ENCODE measurements at places on chromosomes 3 and 15.

DNA sequence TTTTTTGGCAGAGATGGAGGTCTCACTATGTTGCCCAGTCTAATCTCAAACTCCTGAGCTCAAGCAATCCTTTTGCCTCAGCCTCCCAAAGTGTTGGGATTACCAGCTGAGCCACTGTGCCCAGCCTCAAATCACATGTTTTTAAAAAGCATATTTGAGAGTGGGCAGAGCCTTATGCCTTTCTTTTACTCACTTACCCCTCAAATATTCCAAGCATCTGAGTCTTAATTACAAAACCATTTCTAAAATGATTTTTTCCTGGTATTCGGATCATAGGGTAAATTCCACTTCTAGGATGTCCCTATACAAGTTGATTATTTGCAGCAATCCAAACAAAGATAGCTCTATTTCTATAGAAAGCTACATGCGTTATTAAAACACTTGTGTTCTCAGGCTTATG, 106.1 kb downstream of the RFTN1 start:
- peaks cover 10% of the 10 kb centered on the region for H3K4me1 ChIP-seq
- H3K27ac ChIP-seq = no peak overlapping the region
- peaks cover 2% of the 10 kb centered on the region for H3K36me3 ChIP-seq

GRCh38 chr3:77460326-77460725, 420.4 kb downstream of the ROBO2 start:
- DNase-seq = no peak
- H3K4me3 ChIP-seq = no peak overlapping the region
- no peak overlapping the region for H3K27ac ChIP-seq
- H3K4me1 ChIP-seq = no peaks in the 10 kb centered on the region

DNA sequence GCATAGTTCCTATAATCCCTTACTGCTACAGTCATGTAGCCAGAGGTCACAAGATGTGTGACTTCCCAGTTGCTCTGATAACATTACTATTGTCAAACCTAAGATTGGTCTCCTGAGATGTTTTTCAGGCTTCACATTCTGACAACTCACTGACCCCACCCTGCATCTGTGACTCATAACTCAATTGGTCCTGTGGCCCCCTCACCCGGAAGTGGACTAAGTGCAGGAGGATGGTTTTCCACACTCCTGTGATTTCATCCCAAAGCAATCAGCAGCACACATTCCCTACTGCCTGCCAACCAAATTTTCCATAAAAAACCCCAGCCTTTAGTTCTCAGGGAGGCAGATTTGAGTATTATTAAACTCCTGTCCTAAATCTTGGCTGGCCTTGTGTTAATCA, 564.9 kb upstream of the ZNF385D start:
- no peak overlapping the region for H3K27ac ChIP-seq
- H3K36me3 ChIP-seq = no peaks in the 10 kb centered on the region
- no peaks in the 10 kb centered on the region for H3K4me1 ChIP-seq

- H3K36me3 ChIP-seq = peaks cover 10% of the 10 kb centered on the region
- no peak overlapping the region for H3K4me3 ChIP-seq
- no peak overlapping the region for H3K27ac ChIP-seq
- peaks cover 19% of the 10 kb centered on the region for H3K27me3 ChIP-seq
Observed at GRCh38 chr3:16487511-16488175, 25.9 kb downstream of the RFTN1 start.

DNA sequence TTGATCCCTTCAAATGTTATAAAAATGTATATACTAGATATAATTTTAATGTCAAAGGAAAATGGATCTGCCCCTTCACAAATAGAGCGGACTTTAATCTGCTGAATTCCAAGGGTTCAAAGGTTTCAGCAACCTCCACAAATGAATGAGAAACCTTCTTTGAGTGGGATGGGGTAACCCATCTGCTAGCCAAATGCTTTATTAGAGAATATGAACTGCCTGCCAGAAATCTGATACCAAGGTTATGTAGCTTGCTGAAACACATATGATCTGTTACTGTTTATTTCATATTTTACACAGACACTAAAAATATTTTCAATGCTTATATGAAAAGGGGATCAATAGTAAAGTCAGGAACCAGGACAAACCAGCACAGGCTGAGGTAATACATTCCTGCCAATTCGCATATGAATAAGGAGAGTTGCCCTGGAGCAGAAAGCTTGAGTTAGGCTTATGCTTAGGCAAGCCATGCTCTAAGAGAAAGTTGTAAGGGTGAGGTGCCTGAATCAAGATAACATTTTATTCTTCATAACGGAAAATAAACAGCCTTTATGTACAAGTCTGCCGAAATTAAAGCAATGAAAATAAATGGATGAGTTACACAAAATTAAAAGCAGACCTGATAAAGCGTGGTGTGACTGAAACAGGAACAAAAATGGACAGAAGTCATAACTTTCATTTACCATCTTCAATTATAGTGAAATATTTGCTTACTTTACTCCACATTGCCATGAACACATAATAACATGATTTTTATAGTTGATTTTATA, 26.5 kb downstream of the PLOD2 start:
- H3K4me3 ChIP-seq = no peak overlapping the region
- no peaks in the 10 kb centered on the region for H3K4me1 ChIP-seq
- no peak overlapping the region for H3K27ac ChIP-seq
- no peaks in the 10 kb centered on the region for H3K36me3 ChIP-seq
- H3K27me3 ChIP-seq = no peaks in the 10 kb centered on the region
- DNase-seq = no peak

- H3K4me3 ChIP-seq = no peak overlapping the region
- H3K36me3 ChIP-seq = peaks cover 5% of the 10 kb centered on the region
- DNase-seq = no peak
- H3K4me1 ChIP-seq = no peaks in the 10 kb centered on the region
Observed at GRCh38 chr3:52827441-52827840, 3.0 kb downstream of the ITIH4 start.

DNA sequence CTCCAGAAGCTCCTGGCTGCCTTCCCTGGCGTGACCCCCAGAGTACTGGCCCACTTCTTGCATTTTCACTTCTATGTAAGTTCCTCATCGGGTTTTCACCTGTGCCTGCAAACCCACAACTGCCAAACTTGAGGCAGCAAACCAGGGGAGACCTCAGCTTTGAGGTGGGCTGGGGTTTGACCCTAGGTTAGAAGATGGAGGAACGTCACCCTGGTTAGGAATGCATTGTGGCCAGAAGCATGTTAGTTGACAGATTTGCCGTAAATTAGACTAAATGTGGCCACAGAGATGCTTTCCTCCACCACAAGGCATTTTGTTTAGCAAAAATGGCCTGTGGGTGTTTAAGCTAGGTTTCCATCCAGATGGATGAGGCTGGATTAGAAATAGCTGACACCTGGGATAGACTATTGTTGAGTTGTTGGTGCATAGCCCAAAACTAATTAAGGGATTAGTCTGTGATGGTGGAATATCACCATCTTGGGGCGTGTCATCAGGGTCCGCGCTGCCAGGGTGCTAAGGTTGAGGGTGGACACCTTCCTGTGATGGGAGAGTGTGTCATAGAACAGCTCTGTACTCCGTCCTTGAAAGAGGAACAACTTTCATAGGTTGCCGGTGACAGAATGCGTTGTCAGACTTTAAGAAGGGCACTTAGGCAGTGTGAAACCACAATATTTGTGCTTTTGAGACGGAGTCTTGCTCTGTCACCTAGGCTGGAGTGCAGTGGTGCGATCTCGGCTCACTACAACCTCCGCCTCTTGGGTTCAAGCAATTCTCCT, 3.6 kb downstream of the NISCH start:
- peaks cover 35% of the 10 kb centered on the region for H3K4me1 ChIP-seq
- DNase-seq = no peak
- peaks cover 8% of the 10 kb centered on the region for H3K36me3 ChIP-seq
- peak overlapping the region; percentile 48 for H3K27ac ChIP-seq

- peaks cover 9% of the 10 kb centered on the region for H3K4me1 ChIP-seq
- DNase-seq = peak; percentile 28
- H3K27ac ChIP-seq = peak within 1 kb of the TSS; percentile 58
- H3K4me3 ChIP-seq = peak within 1 kb of the TSS; percentile 94
- no peaks in the 10 kb centered on the region for H3K36me3 ChIP-seq
- peaks cover 14% of the 10 kb centered on the region for H3K27me3 ChIP-seq
Observed at GRCh38 chr3:149657926-149658743, at the start of gene WWTR1. Gene WWTR1, minus strand, starts transcription at chr3:149658025. Its CDS starts 719 bp downstream, at chr3:149657306.

DNA sequence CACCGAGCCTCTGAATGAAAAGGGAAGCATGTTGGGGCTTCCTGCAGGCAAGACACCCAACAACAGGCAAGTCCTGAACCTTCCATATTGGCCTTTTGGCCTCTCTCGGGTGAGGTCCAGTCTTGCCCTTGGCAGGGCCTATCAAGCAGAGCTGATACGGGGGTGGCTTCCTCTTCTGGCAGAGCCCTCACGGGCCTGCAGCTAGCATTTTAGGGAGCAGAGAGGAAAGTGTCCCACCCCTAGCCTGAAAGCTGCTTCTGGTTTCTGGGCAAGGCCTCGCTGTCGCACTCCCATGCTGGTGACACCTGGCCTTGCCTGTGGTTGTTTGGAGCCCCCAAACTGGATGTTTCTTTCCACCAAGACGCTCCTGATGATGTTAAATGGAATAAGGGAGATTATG, 31.8 kb upstream of the CTSH start:
- peaks cover 36% of the 10 kb centered on the region for H3K4me1 ChIP-seq
- H3K27ac ChIP-seq = peak overlapping the region; percentile 94
- no peak overlapping the region for H3K4me3 ChIP-seq
- no peaks in the 10 kb centered on the region for H3K36me3 ChIP-seq

DNA sequence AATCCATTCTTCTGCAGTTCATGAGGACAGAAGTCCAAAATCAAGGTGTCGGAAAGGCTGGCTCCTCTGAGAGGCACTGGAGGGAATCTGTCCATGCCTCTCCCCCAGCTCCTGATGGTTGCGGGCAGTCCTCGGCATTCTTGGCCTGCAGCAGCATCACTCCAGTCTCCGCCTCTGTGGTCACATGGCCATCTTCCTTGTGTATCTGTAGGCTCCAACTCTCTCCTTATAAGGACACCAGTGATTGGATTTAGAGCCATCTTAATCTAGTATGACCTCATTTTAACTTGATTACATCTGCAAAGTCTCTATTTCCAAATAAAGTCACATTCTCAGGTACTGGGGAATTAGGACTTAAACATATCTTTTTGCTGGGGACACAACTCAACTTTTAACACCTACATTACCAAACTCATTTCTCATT, 56.0 kb upstream of the FLNB start:
- H3K4me1 ChIP-seq = no peaks in the 10 kb centered on the region
- H3K36me3 ChIP-seq = no peaks in the 10 kb centered on the region
- H3K27me3 ChIP-seq = no peaks in the 10 kb centered on the region
- no peak overlapping the region for H3K4me3 ChIP-seq
- H3K27ac ChIP-seq = no peak overlapping the region
- no peak for DNase-seq

- no peak overlapping the region for H3K4me3 ChIP-seq
- H3K27me3 ChIP-seq = peaks cover 8% of the 10 kb centered on the region
- no peak overlapping the region for H3K27ac ChIP-seq
- H3K4me1 ChIP-seq = peaks cover 4% of the 10 kb centered on the region
- no peaks in the 10 kb centered on the region for H3K36me3 ChIP-seq
Observed at GRCh38 chr3:53806182-53807116, 39.8 kb downstream of the CHDH start.

DNA sequence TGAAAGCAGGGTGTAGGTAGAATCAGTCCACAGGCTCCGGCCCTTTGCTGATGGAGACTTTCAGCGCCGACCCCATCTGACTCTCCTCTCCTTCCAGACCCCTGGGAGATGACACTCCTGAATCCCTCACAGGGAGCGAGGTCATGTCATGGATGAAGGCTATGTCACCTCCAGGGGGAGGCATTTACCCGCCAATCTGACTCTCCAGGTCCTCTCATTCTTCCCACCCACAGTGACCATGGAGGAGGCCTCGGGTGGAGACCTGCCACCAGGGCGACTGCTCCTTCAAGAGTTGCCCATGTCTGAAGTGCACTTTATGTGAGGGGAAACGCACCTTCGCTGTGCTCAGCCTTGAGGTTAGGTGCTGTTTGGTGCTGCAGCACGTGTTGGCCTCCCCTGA, 112.7 kb downstream of the KLF13 start:
- no peaks in the 10 kb centered on the region for H3K27me3 ChIP-seq
- peak overlapping the region; percentile 5 for H3K4me3 ChIP-seq
- H3K36me3 ChIP-seq = no peaks in the 10 kb centered on the region
- no peak overlapping the region for H3K27ac ChIP-seq
- DNase-seq = no peak

- DNase-seq = no peak
- H3K27me3 ChIP-seq = no peaks in the 10 kb centered on the region
- no peak overlapping the region for H3K4me3 ChIP-seq
- H3K36me3 ChIP-seq = peaks cover 4% of the 10 kb centered on the region
- peaks cover 3% of the 10 kb centered on the region for H3K4me1 ChIP-seq
Observed at GRCh38 chr3:102106416-102107097, 257.2 kb downstream of the NFKBIZ start.

- no peak for DNase-seq
- H3K4me1 ChIP-seq = no peaks in the 10 kb centered on the region
- no peaks in the 10 kb centered on the region for H3K36me3 ChIP-seq
- H3K4me3 ChIP-seq = no peak overlapping the region
- H3K27ac ChIP-seq = no peak overlapping the region
Observed at GRCh38 chr3:44130249-44130648, 111.4 kb upstream of the TOPAZ1 start.

DNA sequence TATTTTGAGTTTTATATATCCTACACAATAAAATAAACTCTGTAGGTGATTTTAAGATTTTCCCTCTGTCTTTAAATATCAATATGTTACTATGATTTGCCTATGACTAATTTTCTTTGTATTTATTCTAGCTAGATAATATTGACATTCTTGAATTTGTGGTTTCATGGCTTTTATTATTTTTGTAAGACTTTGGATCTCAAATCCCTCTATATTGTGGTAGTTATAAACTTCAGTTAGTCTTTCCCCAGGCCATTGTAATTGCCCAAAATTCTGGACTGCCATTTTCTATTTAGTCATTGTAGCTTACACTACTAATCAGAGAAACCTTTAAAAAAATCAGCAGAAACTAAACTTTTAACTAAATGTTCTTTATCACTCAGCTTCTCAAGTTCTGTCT, 1559.3 kb upstream of the GBE1 start:
- DNase-seq = no peak
- H3K27ac ChIP-seq = no peak overlapping the region
- H3K4me1 ChIP-seq = no peaks in the 10 kb centered on the region
- H3K27me3 ChIP-seq = no peaks in the 10 kb centered on the region
- no peak overlapping the region for H3K4me3 ChIP-seq
- no peaks in the 10 kb centered on the region for H3K36me3 ChIP-seq

DNA sequence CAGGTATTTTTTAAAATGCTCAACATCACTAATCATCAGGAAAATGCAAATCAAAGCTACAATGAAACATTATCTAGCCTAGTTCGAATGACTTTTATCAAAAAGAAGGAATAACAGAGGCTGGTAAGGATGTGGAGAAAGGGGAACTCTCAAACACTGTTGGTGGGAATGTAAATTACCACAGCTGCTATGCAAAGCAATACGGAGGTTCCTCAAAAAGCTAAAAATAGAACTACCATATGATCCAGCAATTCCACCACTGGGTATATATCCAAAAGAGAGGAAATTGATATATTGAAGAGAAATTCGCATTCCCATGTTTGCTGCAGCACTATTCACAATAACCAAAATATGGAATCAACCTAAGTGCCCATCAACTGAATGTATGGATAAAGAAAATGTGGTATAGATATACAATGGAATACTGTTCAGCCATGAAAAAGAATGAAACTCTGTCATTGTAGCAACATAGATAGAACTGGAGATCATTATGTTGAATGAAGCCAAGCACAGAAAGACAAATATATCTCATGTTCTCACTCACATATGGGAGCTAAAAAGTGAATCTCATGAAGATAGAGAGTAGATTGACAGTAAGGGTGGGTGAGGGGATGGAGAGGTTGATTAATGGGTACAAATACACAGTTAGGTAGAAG, 19.7 kb upstream of the CLN6 start:
- no peak overlapping the region for H3K4me3 ChIP-seq
- no peaks in the 10 kb centered on the region for H3K27me3 ChIP-seq
- no peak overlapping the region for H3K27ac ChIP-seq
- no peak for DNase-seq
- H3K36me3 ChIP-seq = no peaks in the 10 kb centered on the region
